Activated CD4-positive, CD25-positive, alpha-beta regulatory T cell treated with anti-CD3 and anti-CD28 coated beads, Interleukin-2, amount 50 U/mL, for 72 hours (primary cell): ENCODE measurements at places on chromosomes 6 and 20.

DNA sequence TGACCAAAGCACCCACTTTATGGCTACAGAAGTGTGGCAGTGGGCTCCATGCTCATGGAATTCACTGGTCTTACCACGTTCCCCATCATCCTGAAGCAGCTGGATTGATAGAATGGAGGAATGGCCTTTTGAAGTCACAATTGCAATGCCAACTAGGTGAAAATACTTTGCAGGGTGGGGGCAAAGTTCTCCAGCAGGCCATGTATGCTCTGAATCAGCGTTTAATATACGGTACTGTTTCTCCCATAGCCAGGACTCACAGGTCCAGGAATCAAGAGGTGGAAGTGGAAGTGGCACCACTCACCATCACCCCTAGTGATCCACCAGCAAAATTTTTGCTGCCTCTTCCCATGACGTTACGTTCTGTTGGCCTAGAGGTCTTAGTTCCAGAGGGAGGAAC is 60.5 kb upstream of the GMDS start:
- DNase-seq = no peak

DNA sequence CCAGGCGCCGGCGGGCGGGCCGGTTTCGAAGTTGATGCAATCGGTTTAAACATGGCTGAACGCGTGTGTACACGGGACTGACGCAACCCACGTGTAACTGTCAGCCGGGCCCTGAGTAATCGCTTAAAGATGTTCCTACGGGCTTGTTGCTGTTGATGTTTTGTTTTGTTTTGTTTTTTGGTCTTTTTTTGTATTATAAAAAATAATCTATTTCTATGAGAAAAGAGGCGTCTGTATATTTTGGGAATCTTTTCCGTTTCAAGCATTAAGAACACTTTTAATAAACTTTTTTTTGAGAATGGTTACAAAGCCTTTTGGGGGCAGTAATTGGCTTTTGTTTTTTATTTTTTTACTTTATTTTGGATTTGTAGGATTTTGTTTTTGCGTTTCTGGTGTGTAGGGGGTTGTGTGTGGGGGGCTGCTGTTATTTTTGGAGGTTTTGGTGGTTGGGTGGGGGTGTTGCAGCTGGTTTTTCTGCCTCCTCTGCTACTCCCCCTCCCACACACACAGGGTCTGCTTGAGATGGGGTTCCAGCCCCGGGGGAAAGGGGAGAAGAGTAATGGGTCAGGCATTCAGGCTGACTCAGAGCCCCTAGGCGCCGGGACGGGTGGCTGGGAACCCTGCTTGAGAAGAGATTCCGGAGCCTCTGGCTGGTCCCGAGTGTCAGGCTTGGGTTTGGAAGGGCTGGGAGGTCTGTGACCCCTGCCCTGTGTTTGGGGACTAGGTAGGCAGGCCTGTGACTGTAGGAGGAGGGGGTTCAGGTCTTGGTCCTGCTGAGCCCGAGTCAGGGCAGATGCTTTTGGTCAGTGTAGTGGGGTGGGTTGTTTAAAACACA is 2.0 kb downstream of the CEBPB start:
- peak; percentile 79 for DNase-seq

DNA sequence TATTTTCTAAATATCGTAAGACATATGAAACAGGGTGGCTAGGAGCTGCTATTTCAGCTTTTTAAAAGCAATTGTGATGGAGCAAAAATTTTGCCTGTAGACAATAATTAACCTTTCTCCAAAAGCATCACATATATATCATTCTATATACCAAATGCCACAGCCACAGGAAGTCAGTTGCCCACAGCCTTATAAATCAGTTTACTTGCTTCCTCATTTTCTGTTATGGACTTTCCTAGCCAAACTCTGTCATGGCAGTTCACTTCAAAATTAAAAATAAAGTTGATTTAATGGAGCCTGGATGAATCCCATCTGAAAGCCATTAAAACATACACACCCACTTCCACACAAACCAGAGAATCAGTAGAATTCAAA is 93.4 kb upstream of the NHSL1 start:
- no peak for DNase-seq

DNA sequence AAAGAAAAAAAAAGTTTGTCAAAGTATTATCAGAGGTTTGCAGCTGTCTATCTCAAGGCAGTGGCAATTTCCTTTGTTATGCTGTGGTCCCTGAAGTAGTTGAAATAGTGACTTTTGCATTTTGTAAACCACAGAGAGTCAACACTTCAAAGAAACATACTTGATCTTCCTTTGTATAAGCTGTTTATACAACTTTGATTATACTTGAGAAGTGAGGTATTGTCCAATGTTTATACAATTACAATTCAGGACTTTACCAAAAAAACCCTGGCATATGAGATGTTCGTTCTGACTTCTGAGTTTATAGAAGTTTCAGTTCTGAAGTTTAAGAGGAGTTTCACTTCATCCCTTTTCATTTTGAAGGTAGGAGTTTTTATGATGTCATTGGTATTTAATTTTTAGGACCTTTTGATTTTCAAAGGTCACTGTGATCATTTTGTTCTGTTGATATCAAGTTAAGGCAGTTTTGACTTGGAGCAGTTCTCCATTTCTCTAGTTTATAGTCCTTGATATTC is 4.0 kb downstream of the STK4 start:
- DNase-seq = no peak

DNA sequence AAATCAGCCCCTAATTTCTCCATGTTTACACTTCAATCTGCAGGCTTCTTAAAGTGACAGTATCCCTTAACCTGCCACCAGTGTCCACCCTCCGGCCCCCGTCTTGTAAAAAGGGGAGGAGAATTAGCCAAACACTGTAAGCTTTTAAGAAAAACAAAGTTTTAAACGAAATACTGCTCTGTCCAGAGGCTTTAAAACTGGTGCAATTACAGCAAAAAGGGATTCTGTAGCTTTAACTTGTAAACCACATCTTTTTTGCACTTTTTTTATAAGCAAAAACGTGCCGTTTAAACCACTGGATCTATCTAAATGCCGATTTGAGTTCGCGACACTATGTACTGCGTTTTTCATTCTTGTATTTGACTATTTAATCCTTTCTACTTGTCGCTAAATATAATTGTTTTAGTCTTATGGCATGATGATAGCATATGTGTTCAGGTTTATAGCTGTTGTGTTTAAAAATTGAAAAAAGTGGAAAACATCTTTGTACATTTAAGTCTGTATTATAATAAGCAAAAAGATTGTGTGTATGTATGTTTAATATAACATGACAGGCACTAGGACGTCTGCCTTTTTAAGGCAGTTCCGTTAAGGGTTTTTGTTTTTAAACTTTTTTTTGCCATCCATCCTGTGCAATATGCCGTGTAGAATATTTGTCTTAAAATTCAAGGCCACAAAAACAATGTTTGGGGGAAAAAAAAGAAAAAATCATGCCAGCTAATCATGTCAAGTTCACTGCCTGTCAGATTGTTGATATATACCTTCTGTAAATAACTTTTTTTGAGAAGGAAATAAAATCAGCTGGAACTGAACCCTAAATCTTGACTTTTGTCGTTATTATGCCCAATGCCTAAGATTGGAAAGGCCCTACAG is 4.5 kb downstream of the SOX4 start:
- DNase-seq = no peak

DNA sequence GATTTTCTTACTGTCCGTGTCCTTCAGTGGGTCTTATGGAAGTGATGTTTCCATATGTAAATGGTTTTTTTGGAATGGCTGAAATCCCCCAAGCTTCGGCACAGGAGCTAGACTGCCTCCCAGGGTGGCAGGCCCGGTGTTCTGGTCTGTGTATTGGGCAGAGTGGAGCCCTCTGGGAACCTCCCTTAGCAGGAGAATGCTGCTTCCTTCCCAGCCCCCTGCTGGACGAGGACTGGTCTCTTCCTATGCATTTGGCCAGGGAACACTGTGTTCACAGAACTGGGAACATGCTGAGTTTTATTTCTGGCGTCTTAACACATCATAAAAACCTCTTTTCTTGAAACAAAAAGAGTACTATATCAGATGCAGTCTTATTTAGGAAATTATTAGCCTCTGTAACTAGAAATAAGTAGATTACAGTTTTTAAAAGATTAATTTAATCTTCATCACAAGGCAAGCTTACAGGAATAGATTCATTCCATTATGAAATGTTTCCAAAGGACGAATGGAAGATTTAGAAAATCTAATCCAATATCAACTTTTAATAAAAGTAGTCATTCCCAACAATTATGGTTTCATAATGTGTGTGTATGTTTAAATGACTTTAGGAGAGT is 56.6 kb downstream of the SYTL3 start:
- DNase-seq = no peak

DNA sequence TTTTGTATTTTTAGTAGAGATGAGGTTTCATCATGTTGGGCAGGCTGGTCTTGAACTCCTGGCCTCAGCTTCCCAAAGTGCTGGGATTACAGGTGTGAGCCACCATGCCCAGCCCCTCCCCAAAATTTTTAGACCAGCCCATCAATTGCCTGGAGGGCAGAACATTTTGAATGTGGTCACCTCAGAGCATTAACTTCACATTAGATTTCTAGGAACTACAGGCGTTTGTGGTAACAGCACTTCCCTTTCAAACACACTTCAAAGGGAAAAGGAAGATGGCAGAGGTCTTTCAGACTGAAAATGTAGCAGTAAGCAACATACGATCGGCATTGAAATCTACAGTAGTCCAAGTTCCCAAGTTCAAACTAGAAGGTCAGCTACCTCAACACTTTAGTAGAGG is 12.3 kb upstream of the SLA2 start:
- no peak for DNase-seq

- no peak for DNase-seq
Observed at GRCh38 chr6:18047406-18047805, 60.0 kb upstream of the KIF13A start.

- no peak for DNase-seq
Observed at GRCh38 chr6:88177961-88178464, 11.9 kb upstream of the CNR1 start.

GRCh38 chr20:24350923-24351368 is 118.5 kb upstream of the SYNDIG1 start:
- no peak for DNase-seq

- no peak for DNase-seq
Observed at GRCh38 chr6:153301602-153302001, 170.5 kb upstream of the RGS17 start.

DNA sequence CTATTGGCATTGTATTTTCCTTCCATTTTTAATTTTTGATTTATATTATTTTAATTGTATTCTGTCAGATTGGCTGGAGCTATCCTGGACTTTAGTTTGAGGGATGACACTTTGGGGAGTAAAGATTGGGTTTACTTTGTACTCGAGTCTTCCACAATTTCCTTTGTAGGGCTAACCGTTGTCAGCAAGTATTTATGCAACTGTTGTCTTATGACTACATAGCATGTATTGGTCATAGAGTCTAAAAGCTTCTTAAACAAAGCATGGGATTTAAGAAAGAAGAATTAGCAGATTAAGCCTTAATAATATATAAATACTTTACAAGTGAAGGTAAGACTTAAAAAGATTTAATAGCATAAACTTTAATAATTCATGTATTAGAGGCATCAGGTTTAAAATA is 19.6 kb downstream of the FARS2 start:
- no peak for DNase-seq

DNA sequence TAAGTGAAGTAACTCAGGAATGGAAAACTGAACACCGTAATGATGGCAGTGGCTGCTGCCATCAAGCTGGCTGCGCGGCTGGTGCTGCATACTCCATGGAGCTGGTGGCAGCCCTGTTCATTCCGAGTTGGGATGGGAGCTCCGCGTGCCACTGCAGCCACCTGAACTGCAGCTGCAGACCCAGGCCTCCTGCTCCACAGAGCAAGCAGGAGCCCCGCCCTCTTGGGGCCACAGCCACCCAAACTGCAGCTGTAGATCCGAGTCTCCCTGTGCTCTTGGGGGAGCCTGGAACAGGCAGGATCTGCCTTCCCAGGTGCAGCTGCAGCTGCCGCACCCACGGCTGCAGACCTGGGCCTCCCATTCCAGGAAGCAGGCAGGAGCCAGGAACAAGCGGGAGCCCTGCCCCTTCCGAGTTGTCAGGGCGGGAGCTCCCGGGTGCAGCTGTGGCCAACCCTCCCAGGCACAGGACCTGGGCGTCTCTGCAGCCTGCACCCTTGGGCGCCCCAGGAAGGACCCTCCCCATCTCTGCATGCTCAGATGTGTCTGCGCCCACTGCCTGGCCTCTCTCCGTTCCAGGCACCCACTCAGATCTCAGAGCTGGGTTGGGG is 120.2 kb downstream of the GMPR start:
- DNase-seq = no peak

- no peak for DNase-seq
Observed at GRCh38 chr6:122947355-122947754, 48.7 kb upstream of the CLVS2 start.

GRCh38 chr6:13709689-13710551 is 1.7 kb downstream of the RANBP9 start:
- no peak for DNase-seq
